ENCODE measurements at places on chromosomes 7 and 10.

DNA sequence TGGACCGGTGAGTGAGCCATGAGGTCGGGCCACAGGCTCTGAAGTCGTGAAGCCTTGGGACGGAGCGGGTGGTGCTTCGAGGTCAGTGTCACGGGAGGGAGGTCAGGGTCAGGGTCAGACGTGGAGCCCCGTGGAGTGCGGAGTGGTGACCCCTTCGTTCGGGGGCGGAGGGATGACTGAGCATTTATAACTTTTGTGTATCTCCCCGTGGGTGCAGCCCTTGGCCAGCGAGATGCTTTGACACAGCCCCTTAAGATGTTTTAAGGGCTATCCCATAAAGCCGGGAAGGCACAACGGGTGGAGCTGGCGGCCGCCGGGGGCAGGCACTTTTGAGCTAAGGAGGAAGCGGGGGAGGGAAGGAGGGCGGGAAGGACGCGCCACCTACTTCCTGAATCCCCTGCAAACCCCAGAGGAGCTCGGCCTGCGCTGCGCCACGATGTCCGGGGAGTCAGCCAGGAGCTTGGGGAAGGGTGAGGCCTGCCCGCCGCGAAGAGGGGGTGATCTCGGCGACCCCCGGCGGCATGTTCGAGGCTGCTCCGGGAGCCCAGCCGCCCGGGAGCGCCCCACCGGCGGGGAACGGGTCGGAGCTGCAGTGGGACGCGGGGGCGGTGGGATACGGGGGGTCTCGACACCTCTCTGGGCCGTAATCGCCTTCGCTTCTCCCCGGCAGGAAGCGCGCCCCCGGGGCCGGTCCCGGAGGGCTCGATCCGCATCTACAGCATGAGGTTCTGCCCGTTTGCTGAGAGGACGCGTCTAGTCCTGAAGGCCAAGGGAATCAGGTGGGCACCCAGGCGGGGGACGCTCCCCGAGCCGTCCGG lies at the start of gene GSTO1:
Gene GSTO1 (plus strand): TSS at position 400 of the 818 bp plus-strand sequence. CDS start 37 bp downstream, at position 437.
- DNase-seq, result peak; percentile 44

DNA sequence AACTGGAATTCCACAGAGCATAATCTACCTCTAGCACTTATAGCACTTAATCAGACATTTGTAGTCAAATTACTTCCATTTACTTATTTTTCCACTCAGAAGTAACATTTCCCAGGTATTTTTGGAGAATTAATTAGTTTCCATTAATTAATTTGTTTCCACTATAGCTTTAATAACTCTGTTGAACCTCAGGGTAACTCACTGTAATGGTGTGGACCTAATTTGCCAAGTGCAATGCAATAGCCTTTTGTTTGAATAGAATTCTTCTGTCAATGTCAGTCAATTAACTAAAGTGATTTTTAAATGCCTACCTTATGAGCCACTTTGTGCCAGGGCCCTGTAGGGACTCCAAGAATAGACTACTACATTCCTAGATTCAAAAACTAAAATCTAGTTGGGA lies 115.4 kb downstream of the CSTF2T start:
- no peak for DNase-seq

DNA sequence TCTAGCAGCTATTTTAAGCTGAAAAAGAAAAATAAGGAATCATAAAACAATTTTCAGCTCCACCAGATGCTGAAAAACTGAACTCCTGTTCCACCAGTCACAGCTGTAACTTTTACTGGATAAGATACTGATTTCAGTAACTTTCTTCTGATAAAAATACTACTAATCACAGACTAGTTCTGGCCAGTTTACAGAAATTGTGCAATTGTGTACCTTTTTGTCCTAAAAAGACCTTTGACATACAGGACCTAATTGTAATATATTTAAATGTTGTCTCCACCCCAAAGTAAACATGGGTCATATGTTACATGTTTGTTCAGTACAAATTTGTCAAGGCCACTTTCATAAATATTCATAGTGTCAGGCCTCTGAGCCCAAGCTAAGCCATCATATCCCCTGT lies 27.1 kb upstream of the PIP start:
- DNase-seq, result no peak

- DNase-seq, result no peak
These were observed 262.2 kb downstream of the GLRX3 start for GRCh38 chr10:130398090-130398994.

GRCh38 chr7:16753932-16754855 lies 639 bp downstream of the TSPAN13 start:
- DNase-seq, result no peak

- no peak for DNase-seq
These were observed 2.8 kb downstream of the CYP26C1 start for GRCh38 chr10:93063144-93063976.

DNA sequence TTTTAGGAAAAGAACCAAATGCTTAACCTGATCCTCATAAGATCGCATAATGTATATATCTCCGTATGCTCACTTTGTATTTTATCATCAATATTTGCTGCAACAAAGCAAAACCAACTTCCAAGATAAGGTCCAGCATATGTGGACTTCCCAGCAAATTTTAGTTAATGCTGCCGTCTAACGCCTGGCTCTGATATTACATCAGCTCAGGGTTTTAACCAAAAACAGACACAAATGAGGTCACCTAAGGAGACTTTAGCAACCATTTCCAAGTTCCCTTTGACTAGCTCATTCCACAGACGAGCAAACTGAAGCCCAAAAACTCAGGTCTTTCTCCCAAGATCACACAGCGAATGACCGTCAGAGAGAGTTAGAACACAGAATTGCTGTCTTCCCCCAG lies 59.4 kb upstream of the UCN3 start:
- no peak for DNase-seq

DNA sequence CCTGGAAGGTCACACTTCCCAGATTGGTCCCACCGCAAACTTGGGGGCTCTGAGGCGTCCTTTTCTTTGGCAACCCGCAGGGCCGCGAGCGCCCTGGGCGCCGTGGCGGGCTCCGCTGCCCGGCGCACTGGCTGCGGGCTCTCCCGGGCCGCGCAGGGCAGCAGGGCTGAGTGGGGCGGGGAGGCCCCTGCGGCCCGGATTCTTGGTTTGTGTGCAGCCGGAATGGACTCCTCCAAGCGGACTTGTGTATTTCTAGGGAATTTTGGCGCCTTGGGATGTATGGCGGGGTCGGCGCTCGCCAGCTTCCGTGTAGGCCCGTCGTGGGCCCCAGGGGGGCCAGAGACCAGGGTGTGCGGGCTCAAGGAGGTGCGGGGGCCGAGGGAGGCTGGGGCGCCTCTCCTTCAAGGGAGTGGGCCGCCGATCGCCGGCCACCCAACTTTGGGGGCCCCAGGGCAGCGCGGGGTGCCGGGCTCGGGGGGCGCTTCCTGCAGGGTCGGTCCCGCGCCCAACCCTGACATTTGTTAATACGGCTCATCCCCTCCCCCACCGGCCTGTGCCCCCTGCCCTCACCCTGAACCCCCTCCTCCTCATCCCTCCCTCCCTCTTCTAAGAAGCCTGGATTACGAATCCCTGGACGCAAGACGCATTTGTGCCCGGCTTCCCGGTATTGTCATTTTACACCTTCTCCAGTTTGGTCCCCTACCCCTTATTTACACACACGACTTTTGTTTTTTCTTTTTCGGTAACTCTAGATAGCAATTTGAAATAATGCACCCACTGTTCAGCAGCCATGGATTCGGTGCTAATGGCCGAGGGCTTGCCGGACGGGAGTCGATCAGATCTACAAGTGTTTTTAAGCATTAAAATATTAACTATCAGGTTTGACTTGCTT lies 2.5 kb downstream of the TCF7L2 start:
- no peak for DNase-seq

- DNase-seq, result no peak
These were observed 22.3 kb downstream of the BRAF start for GRCh38 chr7:140902303-140902953.

DNA sequence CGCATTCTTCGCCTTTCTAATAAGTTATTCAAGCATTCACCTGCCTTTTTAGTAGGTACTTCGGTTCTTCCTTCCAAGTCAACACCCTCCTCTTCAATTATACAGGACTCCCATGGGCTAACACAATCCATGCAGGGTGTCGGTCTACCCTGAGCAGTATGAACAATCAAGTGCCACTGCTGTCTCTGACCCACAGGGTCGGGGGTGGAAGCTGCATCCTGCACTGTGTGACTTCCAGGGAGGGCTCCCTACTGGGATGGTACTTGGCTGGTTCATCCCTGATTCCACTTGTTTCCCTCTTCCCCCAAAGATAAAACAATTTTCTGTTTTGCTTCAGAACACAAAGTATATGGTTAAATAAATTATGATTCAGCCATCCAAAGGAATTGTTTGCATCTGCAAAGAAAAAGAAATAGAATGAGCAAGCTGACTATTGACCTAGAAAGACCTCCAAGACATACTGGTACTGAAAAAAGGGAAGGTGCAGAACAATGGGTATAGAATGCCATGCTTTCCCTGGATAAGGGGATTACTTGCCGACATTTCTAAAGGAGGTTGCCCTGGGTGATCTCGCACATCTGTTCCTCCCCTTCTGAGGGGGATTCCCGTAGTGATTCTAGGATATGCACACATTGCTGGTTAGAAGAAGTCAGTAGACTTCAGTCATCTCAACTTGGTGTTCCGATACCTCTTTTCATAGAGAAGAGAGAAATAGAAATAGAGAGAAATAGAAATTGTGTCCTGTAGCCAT lies 89.1 kb upstream of the AGR3 start:
- DNase-seq, result no peak
